ENCODE measurements at places on chromosomes 2 and 18. TPM values are rescaled to one million over a fixed set of nuclear protein-coding genes. Genes with fewer than 3 reads are reported as not detected.

DNA sequence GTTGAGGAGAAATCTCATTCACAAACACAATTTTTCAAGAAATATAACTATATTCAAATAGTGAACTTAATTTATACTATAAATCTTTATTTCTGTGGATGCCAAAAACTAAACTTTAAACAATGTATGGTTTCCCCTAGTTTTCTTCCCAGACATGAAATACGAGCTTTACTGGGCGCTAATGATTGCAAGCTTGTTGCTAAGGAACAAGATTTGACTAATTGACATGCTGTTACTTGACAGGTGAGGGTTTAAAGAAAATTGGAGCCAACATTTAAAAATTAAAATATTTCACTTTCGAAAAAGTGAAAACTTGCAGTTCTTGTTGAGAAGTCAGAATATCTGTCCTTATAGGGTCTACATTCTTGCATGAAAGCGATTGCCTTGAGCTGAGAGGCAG lies 381.0 kb downstream of the MEIS1 start:
- DNase-seq = no peak
- H3K27me3 ChIP-seq = no peaks in the 10 kb centered on the region
- no peak overlapping the region for H3K27ac ChIP-seq
- H3K4me3 ChIP-seq = no peak overlapping the region

GRCh38 chr2:47014564-47015051 lies 99.0 kb upstream of the MCFD2 start:
- peaks cover 6% of the 10 kb centered on the region for H3K36me3 ChIP-seq
- no peak for DNase-seq
- H3K27ac ChIP-seq = peak overlapping the region; percentile 4
- H3K4me3 ChIP-seq = no peak overlapping the region
- no peaks in the 10 kb centered on the region for H3K27me3 ChIP-seq

GRCh38 chr2:56118474-56118873 lies 65.3 kb upstream of the CCDC85A start:
- H3K4me1 ChIP-seq = no peaks in the 10 kb centered on the region
- no peak overlapping the region for H3K27ac ChIP-seq
- no peak for DNase-seq
- H3K4me3 ChIP-seq = no peak overlapping the region
- H3K36me3 ChIP-seq = no peaks in the 10 kb centered on the region

DNA sequence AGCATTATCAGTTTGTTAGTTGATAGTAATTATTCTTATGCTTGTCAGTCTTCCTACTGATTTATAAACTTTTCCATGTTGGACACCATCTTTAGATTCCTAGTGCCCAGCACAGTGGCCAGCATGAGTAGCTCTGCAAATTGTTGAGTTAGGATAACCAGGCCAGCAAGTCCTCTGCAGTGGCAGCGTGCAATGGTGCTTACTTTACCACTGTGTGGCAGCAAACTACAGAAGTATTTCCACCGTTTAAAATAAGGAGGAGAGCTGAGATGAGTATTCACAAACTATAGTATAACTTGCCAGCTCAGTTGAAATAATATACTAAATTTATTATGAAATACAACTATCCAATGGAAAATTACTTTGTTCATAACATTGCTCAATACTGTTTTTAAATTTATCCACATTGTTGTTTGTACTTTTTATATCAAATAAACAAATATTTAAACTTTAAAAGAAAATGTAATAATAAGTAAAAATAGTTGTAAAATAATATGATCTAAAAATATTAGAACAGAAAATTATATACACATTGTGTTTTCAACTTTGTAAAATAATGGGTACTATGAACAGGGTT lies 9.3 kb upstream of the THADA start:
- H3K4me3 ChIP-seq = no peak overlapping the region
- no peaks in the 10 kb centered on the region for H3K27me3 ChIP-seq
- H3K27ac ChIP-seq = no peak overlapping the region

DNA sequence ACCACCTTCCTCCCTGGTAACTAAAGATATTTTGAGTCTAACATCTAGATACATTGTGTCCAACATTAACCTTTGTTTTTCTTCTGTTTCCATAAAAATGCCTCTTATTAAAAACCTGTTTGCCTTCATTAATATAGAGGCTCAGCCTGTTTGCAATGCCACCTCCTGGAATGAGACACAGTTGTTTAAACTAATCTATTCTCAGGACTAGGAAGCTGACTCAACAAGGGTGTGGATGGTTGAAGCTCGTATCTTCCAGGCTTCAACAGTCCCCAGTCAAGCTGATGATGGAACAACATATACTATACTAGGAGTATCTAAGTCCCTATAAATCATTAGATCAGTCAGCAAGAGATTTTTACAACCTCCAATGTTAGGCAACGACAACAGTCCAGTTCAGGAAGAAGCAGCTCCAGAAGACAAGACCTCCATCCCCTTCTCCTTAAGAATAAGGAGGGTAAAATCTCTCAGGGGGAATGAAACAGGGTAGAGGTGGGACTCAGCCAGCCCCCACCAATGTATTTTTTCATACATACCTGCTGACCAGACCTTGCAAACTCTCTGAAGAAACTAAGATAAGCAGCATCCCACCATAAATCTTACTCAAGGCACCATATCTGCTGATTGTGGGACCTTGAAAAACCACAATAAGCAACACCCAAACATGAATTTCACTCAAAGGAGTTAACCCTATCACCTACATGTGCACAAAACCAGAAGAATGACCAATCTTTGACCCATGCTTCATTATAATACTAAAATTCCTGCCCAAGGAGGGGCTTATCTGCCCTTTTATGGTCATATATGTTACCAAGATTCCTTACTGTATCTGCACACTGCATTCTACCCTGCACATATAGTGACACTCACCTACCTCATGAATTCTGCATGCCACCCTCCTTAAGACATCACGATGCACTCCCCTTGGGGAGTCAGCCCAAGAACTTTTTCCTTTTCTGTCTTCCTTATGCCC lies 21.4 kb downstream of the ZNF24 start:
- H3K27me3 ChIP-seq = no peaks in the 10 kb centered on the region
- no peaks in the 10 kb centered on the region for H3K4me1 ChIP-seq
- H3K27ac ChIP-seq = no peak overlapping the region
- H3K4me3 ChIP-seq = no peak overlapping the region

- DNase-seq = no peak
- H3K36me3 ChIP-seq = no peaks in the 10 kb centered on the region
- H3K4me1 ChIP-seq = no peaks in the 10 kb centered on the region
- peak overlapping the region; percentile 82 for H3K4me3 ChIP-seq
Measured at GRCh38 chr2:212537726-212538304, 787 bp downstream of the ERBB4 start.

- no peaks in the 10 kb centered on the region for H3K27me3 ChIP-seq
- DNase-seq = no peak
- H3K27ac ChIP-seq = no peak overlapping the region
- no peaks in the 10 kb centered on the region for H3K36me3 ChIP-seq
- H3K4me1 ChIP-seq = no peaks in the 10 kb centered on the region
- no peak overlapping the region for H3K4me3 ChIP-seq
Measured at GRCh38 chr18:60209042-60209441, 163.5 kb downstream of the MC4R start.

DNA sequence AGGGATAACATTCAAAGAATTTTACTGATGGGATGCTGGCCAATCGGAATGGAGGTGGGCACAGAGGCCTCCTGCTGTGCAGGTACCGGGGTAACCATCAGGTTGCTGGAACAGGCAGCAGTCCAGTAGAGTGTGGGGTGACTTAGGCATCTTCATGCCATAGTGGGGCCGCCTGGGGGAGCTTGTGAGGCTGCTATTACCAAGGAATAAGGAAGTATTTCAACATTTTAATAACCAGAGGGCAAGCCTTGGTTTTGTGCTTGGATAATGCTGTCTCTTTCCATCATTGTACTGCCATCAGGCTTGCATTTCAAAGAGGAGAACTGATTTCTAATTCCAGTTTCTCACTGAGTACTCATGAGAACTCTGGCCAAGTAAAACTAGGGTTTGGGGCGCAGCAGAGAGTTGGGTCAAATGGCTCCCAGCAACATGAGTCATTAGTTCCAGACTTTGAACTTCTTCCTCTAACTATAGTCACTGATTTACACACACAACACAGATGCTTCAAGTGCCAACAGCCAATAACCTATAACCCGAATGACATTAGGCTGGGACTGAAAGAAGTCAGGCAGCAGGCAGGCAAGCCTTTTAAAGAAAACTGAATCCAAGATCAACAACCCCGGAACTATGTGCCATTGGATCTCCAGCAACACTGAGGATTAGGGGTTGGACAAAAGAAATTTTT lies 56.1 kb upstream of the FHL2 start:
- no peaks in the 10 kb centered on the region for H3K4me1 ChIP-seq
- no peak overlapping the region for H3K4me3 ChIP-seq
- H3K27me3 ChIP-seq = no peaks in the 10 kb centered on the region
- H3K27ac ChIP-seq = peak overlapping the region; percentile 88
- no peaks in the 10 kb centered on the region for H3K36me3 ChIP-seq

DNA sequence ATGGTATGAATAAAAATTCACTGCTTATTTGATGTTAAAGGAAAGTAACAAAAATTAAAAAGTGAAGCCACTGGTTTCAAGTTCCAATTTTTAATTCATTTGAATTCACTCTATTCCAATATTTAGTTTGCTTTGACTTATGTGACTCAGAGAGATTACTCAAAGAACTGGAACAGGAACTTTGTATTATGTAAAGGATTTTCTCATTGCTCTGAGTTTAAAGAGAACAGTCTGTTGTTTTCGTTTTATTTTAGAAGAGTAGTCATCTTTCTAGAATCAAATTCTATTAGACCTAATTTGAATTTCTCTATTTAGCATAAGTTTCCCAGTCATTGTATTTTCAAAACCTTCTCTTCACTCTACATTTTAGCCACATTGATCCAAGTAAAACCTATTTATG lies 300.1 kb upstream of the SLC8A1 start:
- no peak for DNase-seq
- no peak overlapping the region for H3K4me3 ChIP-seq
- no peaks in the 10 kb centered on the region for H3K27me3 ChIP-seq
- no peaks in the 10 kb centered on the region for H3K4me1 ChIP-seq
- H3K36me3 ChIP-seq = no peaks in the 10 kb centered on the region

DNA sequence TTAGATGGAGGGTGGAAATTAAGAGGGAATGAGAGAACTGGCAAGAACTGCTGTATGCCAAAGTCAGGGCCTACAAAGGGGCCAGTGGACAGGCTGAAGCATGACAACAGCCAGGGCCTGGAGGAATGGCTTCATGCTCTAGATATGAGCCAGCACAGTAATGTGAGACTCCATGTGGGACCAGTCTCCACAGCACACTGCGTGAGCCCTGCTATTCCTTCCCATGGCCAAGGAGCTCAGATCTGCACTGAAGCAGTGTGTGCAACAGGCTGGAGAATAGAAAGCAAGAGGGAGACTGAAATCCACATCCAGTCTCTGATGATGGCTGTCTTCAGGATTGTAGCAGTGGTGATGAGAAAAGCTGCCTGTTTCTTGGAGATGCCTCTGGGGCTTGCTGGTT lies 162.8 kb downstream of the TPGS2 start:
- DNase-seq = no peak
- no peaks in the 10 kb centered on the region for H3K27me3 ChIP-seq
- no peaks in the 10 kb centered on the region for H3K4me1 ChIP-seq
- no peak overlapping the region for H3K27ac ChIP-seq
- no peaks in the 10 kb centered on the region for H3K36me3 ChIP-seq
- H3K4me3 ChIP-seq = no peak overlapping the region

DNA sequence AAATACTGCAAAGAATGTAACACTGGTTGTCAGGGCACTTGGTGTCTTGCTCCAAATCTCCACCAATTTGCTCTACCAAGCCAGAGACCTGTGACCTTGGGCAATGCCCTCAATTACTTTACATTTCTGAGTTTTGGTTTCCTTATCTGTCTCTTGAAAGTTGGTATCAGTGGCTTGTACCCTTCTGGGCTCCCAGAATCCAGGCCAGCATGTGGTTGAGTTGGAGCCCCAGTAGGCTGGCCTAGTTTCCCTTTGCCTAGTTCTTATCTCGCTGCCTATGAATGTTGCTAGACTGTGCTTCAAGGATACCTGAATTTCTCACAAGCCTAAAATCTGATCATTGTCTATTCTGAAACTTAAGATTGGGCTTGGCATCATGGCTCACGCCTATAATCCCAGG lies 26.6 kb downstream of the MEP1B start:
- H3K4me1 ChIP-seq = no peaks in the 10 kb centered on the region
- H3K36me3 ChIP-seq = no peaks in the 10 kb centered on the region
- no peaks in the 10 kb centered on the region for H3K27me3 ChIP-seq

DNA sequence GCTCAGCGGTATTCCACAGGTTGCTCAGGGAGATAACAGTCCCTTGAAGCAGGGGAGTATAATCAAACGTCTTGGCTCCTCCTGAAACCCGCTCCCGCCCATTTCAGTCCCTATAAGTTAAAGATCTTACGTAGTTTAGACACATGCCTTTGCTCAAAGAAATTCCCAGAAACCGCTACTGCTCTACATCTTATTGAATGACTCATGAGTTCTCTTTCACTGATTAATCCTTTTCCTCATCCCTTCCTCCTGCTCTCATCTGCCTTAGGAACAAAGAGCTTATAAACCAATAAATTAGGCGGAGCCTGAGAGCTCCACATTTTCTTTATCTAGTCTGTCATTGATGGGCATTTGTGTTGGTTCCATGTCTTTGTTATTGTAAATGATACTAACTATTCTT lies 4.2 kb upstream of the SERPINB4 start:
- H3K36me3 ChIP-seq = no peaks in the 10 kb centered on the region
- no peak overlapping the region for H3K27ac ChIP-seq
- H3K4me3 ChIP-seq = no peak overlapping the region
- no peaks in the 10 kb centered on the region for H3K27me3 ChIP-seq
- no peaks in the 10 kb centered on the region for H3K4me1 ChIP-seq
- DNase-seq = no peak

DNA sequence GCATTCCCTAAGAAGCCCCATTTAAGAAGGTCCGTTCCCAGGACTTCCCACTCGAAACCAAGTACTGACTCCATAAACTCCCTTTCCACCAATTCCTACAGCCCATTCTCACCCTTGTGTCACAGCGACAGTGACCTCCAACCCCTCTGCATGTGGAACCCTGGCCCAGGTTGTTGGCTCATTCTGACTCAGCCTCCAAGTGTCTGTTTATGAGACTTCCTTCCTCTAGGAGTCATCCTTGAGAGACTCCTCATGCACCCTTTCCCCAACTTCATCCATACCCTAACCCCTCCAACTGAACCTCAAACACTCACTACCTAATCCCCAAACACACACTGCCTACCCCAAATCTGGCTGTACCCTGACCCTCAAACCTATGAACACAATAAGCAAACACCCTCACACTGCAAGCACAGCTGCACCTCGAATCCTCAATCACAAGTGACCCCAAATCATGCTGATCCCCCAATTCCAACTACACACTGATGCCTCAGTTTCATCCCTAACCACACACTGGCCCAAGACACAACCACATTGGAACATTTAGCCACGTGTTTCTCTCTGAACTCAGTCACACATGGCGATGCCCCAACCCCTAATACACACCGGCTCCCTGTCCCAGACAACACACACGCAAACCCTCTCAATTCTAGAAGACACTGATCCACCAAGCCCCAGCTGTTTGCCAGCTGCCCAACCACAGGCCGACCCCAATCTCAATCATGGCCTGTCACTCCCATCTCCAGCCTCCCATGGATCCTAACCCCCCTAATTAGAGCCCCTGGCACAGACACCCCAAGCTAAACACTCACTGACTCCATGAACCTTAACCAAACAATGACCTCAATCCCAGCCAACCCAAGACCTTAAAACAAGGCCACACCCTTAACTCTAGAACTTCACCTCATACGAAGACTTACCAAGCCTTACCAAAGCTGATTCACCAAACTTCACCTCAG lies 219.6 kb downstream of the CYP26B1 start:
- no peaks in the 10 kb centered on the region for H3K4me1 ChIP-seq
- no peaks in the 10 kb centered on the region for H3K36me3 ChIP-seq
- DNase-seq = no peak
- H3K4me3 ChIP-seq = no peak overlapping the region

Gene NPPC
- total RNA-seq = not detected

Gene PROC
- not detected for total RNA-seq

Gene SPHKAP
- total RNA-seq = 0.59 TPM

Gene CTAGE1
- not detected for total RNA-seq

Gene REG1B
- total RNA-seq = not detected

Gene FLACC1
- 2.9 TPM for total RNA-seq

Gene CFC1
- total RNA-seq = not detected
